ENCODE measurements at places on chromosomes 3 and 15.

DNA sequence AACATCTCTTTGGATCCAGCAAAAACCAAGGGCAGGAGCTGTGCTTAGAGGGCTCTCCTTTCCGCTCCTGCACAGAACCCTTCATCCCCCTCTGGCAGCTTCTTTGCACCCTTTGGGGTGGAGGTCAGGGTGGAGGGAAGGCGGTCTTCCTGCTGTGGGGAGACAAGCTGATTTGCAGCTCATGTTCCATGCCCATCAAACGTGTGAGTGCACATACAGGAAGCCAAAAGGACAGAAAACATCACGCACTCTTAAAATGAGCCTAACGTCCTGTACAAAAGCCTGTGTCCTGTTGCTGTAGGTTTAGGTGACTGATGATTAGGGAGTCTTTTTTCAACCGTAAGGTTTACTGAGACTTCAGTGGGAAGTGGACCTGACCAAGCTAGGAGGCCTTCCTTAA lies 195.2 kb downstream of the PLCL2 start:
- DNase-seq, result no peak

GRCh38 chr3:43999728-44000319 lies 241.9 kb upstream of the TOPAZ1 start:
- no peak for DNase-seq

GRCh38 chr3:41370307-41370706 lies 171.0 kb downstream of the CTNNB1 start:
- DNase-seq, result no peak

- no peak for DNase-seq
Observed at GRCh38 chr15:85503151-85503799, 122.9 kb downstream of the AKAP13 start.

GRCh38 chr15:42151736-42152135 lies 4.7 kb downstream of the PLA2G4F start:
- no peak for DNase-seq

- DNase-seq, result no peak
Observed at GRCh38 chr3:171274222-171274621, 186.0 kb downstream of the TNIK start.

GRCh38 chr15:42332331-42332730 lies 27.0 kb upstream of the CAPN3 start:
- DNase-seq, result peak; percentile 64

GRCh38 chr3:187165144-187165543 lies 25.8 kb upstream of the RPL39L start:
- peak; percentile 62 for DNase-seq

GRCh38 chr3:185746470-185746869 lies 78.4 kb downstream of the IGF2BP2 start:
- DNase-seq, result no peak

DNA sequence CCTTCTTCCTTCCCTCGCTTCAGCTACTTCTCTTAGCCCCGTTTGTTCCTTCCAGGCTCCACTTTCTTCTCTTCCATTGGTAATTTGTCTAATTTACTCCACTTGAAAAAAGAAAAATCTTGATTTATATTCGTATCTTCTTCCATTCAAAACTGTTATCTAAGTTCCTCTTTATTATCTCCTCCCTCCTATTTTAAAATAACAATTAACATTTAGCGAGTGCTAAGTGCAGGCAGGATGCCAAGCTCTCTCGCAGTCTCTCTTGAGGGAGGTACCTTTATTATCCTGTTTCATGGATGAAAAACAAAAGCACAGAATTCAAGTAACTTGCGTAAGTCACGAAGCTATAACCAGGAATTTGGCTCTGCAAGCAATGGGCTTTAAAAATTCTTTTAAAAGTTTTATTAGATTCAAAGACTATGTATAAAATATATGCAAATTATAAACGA lies 418.9 kb upstream of the NAALADL2 start:
- peak; percentile 73 for DNase-seq

DNA sequence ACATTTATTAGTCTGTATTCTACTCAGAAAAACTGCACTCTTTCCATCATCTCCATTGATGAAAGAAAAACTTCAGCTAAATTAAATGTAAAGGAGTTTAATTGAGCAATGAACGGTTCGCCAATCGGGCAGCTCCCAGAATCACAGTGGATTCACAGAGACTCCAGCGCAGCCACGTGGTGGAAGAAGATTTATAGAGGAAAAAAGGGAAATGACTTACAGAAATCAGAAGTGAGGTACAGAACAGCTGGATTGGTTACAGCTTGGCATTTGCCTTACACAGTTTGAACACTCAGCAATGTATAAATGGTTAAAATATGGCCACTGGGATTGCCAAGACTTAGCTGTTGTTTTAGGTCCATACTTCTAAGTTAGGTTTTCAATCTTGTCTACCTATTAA lies 2.8 kb upstream of the SUCLG2 start:
- DNase-seq, result no peak

DNA sequence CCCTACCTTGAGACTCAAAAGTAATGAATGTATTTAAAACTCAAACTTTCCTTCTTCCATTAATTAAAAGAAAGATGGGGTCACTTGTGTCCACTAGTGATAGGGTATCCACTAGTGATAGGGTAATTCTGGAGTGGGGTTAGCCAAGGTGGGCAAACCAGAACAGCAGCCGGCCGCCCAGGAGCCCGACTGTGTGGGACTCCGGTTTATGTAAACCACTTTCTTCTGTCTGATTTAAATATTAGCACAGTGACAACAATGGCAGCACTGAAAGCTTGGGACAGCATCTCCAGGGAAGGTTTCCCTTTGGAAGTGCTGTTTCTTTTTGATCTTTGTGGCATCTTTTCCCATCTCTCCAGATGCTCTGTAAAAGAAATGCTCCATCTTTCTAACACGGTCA lies 722 bp downstream of the MYZAP start:
- no peak for DNase-seq

GRCh38 chr3:138317687-138318086 lies 12.0 kb downstream of the NME9 start:
- no peak for DNase-seq

- no peak for DNase-seq
Observed at GRCh38 chr3:117631781-117632180, 922.2 kb downstream of the TUSC7 start.

DNA sequence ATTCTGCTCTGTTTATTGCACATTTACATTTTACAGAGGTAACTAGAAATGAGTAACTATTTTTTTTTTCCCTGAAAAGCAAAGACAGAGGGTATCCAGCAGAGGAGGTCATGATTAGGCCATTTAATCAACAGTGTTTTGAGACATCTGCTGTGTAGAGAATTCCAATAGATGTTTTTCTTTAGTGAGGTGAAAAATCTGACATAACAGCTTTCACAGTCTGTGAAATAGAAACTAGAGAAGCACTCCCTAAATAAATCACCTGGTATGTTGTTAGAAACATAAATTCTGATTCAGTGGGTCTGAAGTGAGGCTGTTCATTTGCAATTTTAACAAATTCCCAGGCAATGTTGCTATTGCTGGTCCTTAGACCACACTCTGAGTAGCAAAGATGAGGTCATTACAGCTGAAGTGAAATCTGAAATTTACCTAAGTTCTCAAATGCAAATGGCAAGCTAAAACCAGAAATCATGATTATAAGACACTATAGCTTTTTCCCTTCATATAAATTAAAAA lies 329.2 kb upstream of the LRRC3B start:
- DNase-seq, result no peak

DNA sequence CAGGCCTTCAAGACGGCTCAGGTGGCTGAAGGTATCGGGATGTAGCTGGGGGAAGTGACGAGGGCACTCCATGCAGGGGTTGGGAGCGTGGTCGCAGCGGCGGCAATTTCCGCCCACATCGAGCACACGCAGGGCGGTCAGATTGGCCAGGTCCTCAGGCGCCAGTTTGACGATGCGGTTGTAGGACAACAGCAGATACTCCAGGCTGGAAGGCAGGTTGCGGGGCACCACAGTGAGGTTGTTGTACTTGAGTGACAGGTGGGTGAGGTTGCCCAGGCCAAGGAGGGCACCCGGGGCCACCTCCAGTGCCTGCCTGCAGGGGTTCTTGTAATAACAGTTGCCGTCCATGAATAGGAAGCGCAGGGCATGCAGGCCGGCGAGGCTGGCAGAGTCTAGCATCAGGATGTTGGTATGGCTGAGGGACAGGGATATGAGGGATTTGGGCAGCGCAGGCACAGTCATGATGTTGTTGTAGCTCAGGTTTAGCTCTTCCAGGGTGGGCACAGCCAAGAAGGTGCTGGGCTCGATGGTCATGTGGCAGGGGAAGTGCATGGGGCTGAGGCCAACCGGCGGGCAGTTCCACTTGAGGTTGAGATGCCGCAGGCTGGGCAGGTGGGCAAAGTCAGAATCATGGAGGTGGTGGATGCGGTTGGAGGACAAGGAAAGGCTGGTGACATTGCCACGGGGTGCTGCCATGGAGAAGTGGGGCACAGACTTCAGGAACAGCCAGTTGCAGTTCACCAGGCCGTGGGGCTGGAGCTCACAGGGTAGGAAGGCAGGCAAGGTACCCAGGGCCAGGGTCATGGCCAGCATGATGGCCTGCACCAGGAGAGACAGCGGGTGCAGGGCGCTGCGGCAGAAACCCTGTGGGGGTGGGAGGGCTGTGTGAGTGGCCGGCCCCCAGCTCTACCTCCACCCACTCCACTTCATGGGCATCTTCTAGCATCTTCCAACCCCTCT lies 1.7 kb downstream of the TLR9 start:
- DNase-seq, result no peak

- DNase-seq, result peak; percentile 10
Observed at GRCh38 chr3:30894521-30895251, at the start of gene GADL1. GADL1 (minus strand) TSS chr3:30894661; CDS start chr3:30894614, 47 bp downstream.

DNA sequence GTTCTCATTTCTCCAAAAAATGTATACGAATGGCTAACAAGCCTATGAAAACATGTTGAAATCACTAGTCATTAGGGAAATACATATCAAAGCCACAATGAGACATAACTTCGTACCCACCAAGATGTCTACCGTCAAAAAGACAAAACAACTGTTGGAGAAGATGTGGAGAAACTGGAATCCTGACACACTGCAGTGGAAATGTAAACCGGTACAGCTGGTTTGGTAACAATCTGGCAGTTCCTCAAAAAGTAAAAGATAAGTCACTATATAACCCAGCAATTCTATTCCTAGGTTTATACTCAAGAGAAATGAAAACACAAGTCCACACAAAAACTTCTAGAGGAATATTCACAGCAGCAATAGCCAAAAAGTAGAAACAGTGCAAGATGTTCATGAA lies 7.0 kb downstream of the SCAPER start:
- no peak for DNase-seq

GRCh38 chr3:37392957-37393356 lies 218.6 kb upstream of the LRRFIP2 start:
- no peak for DNase-seq

GRCh38 chr15:34679291-34679690 lies 75.5 kb downstream of the GJD2 start:
- DNase-seq, result peak; percentile 11

GRCh38 chr3:114411190-114411668 lies 117.4 kb downstream of the TIGIT start:
- peak; percentile 43 for DNase-seq

GRCh38 chr3:43434431-43434830 lies 148.1 kb downstream of the SNRK start:
- no peak for DNase-seq

- no peak for DNase-seq
Observed at GRCh38 chr3:139620438-139620837, 57.3 kb downstream of the NMNAT3 start.

DNA sequence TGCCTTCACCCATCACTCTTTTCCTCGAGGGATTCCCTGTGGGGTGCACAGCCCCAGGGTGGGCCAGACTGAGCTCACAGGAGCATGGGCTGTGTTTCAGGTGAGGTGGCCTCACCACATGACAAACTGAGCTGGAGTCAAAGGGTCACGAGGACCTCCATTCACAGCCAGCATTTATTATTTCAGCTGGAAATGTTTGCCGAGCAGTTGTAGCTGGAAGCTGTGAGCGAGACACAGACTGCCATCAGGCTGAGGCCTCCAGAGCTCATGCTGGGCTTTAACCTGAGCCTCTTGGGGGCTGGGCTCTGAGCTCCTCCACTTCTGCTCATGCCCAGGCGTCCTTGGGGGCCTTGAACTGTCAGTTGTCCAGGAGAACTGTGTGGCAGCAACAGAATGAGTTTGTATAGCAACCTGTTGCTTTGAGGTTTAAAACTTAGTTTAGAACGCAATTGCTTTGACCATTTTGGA lies 57.5 kb downstream of the FLNB start:
- no peak for DNase-seq

- no peak for DNase-seq
Observed at GRCh38 chr3:5735896-5736295, 548.4 kb downstream of the EDEM1 start.
